Esophagus (tissue), 2 donors: ENCODE measurements at places on chromosomes 7 and 10. TPM values are rescaled to one million over a fixed set of nuclear protein-coding genes. Genes with fewer than 3 reads are reported as not detected.

Gene KCNMA1
- polyA plus RNA-seq = 11.2 TPM

Gene DMTF1
- polyA plus RNA-seq = 37.6 TPM

Gene TMED4
- 26.4 TPM for polyA plus RNA-seq

Gene IL6
- 0.44 TPM for polyA plus RNA-seq

Gene MMP21
- 0.04 TPM for polyA plus RNA-seq

Gene CPN1
- not detected for polyA plus RNA-seq

Gene EFCAB10
- polyA plus RNA-seq = not detected

Gene NME8
- polyA plus RNA-seq = not detected

Gene TSPAN33
- polyA plus RNA-seq = 3.8 TPM

Gene CCNY
- polyA plus RNA-seq = 15.1 TPM

Gene COL17A1
- polyA plus RNA-seq = 80.9 TPM

Gene VAX1
- not detected for polyA plus RNA-seq

Gene ABCA13
- 1.6 TPM for polyA plus RNA-seq

Gene OR2A12
- polyA plus RNA-seq = not detected

Gene MDH2
- 144 TPM for polyA plus RNA-seq

Gene TLL2
- 0.08 TPM for polyA plus RNA-seq

Gene SPDYE1
- polyA plus RNA-seq = not detected

Gene LIPF
- 20.8 TPM for polyA plus RNA-seq

Gene OR2A42
- 0.02 TPM for polyA plus RNA-seq

Gene ANKRD22
- 46.0 TPM for polyA plus RNA-seq

Gene HHEX
- polyA plus RNA-seq = 3.4 TPM

Gene KIAA1549
- polyA plus RNA-seq = 0.16 TPM

Gene CHST3
- polyA plus RNA-seq = 2.6 TPM

Gene NAT16
- polyA plus RNA-seq = not detected

Gene DNMBP
- 6.4 TPM for polyA plus RNA-seq

Gene DNAJC9
- 19.0 TPM for polyA plus RNA-seq

Gene TUBAL3
- 0.20 TPM for polyA plus RNA-seq

Gene ABCC2
- 0.35 TPM for polyA plus RNA-seq

Gene IFIT3
- 2.6 TPM for polyA plus RNA-seq

Gene IFIT1
- polyA plus RNA-seq = 2.3 TPM

Gene LRRD1
- polyA plus RNA-seq = 0.01 TPM
